Left renal cortex interstitium (tissue), 4 donors: ENCODE measurements at places on chromosomes 7 and 10. TPM values are rescaled to one million over a fixed set of nuclear protein-coding genes. Genes with fewer than 3 reads are reported as not detected.

DNA sequence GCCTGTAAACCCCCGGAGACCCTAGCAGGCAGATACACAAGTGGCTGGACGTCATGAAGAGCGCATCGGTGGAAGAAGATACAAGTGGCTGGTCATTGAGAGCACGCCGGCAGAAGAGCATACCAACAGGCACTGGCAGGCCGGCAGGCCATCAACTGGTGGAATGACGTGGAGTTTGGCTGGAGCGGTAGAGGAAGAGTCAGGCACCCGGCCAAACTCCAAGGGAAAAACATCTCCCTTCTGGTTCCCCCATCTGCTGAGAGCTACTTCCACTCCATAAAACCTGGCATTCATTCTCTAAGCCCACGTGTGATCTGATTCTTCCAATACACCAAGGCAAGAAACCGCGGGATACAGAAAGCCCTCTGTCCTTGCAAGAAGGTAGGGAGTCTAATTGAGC, 113.4 kb upstream of the NPSR1 start:
- DNase-seq, result no peak

DNA sequence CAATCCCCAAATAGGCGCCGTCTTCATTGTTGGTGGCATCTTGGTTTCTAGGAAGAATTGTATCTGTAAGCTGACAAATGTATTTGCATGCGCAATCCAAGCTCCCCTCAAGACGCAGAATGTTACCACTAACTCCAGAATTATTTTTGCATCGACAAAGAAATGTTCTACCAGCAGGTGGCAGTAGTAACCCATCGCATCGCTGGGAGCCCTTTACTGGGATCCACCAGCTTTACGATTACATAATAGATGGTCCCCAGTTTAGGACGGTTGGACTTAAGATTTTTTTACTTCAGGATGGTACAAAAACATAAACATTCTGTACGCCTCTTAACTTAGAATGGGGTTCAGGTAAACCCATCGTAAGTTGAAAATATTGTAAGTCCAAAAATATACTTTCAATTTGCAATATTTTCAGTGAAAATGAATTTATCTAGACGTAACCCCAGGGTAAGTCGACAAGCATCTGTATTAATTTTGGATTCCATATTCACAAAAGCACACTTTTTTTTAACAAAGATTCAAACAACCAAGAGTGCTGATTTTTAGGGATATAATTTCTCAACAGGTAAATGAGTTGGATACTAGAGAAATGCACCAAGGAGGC, 114.0 kb upstream of the COBL start:
- DNase-seq, result peak; percentile 44

PI4K2A gene
- polyA plus RNA-seq, result 21.7 TPM

- DNase-seq, result no peak
Measured at GRCh38 chr10:129523031-129523722, 56.1 kb downstream of the MGMT start.

KAZALD1 gene
- 12.5 TPM for polyA plus RNA-seq
